Tibial nerve (tissue), 4 donors: ENCODE measurements at places on chromosomes 7 and 10. TPM values are rescaled to one million over a fixed set of nuclear protein-coding genes. Genes with fewer than 3 reads are reported as not detected.

NPTX2 gene
- 42.2 TPM for total RNA-seq

KCNMA1 gene
- 11.3 TPM for total RNA-seq

FAM20C gene
- total RNA-seq: 43.9 TPM

CALML3 gene
- not detected for total RNA-seq

BZW2 gene
- 54.0 TPM for total RNA-seq

ANXA8 gene
- 0.30 TPM for total RNA-seq

ZP3 gene
- total RNA-seq: 19.4 TPM

HTR7 gene
- total RNA-seq: 0.44 TPM
